A549 treated with RU486 at 1 μM for 4 hours (cell line): ENCODE measurements at places on chromosomes 5 and 9. TPM values are rescaled to one million over a fixed set of nuclear protein-coding genes. Genes with fewer than 3 reads are reported as not detected.

PTTG1 gene
- total RNA-seq, result 204 to 310 TPM (median 215 TPM) in 5 replicates

HAPLN1 gene
- not detected in 5 replicates for total RNA-seq

LCP2 gene
- total RNA-seq, result not detected in 5 replicates

THOC3 gene
- 51.3 to 64.2 TPM (median 56.7 TPM) in 5 replicates for total RNA-seq

HMHB1 gene
- total RNA-seq, result not detected in 5 replicates
